ENCODE measurements at places on chromosomes 2 and 18.
A peak's percentile ranks its signal among the peaks of the same experiment; 100 is the strongest.

DNA sequence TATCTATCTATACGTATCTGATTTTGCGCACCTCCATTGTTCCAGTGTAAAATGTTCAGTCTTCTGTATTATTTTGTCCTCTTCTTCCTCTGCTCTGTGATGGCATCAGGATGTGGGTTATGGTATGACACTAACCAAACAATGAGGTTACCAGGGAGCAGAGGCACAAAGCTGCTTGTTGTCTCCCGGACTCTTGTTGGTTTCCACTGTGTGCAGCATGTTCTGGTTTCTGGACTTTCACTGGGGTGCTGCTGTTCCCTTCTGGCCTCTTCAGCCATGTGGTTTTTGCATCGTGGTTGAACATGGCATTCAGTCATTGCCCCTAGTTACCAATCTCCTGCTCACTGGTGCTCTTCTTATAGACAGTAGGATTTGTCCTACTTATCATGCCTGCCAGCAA is 665.9 kb downstream of the CBLN2 start:
- no peak for DNase-seq

DNA sequence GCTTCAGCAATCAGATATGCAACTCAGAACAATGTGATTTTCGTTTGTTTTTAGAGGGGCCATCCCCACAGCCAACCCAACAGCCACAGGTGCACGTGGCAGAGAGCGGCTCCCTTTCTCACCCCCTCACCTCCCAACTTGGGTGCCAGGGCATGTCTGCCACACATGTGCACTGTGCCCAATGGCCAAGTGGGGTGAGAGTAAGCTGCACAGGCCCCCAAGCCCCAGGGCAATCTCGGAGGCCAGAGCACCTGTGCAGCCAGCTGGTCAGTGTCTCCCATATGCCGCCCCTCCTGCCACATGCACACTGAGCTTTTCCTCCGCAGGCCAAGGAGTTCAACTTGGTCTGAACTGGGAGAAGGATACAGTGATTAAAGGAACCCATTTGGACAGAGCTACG is 1130.2 kb downstream of the DSC3 start:
- DNase-seq, result no peak

DNA sequence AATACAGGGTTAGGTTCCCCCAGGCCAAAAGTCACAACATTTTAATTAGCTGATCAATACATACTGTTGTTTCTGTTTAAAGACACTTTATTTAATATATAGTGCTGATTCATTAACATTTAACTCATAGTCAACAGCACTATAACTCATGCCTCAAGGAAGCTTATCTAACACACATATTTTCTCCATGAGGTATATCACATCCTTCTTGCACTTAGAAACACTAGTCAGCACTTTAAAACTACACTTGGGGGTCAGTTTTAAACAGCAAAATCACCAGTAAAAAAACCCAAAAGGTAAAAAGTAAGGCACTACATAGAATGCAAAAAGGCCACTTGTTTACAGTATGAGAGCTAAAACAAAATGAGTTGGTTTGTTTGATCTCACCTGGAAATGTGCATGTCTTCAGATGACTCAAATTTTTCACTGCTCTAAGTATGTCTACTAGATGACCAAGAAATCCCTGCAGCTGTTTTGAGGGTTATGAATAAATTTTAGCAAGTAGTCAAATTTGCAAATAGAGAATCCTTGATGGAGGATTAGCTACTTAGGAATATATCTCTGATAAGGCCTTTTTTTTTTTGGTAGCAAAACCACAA is 54.1 kb upstream of the EPB41L5 start:
- no peak for DNase-seq

DNA sequence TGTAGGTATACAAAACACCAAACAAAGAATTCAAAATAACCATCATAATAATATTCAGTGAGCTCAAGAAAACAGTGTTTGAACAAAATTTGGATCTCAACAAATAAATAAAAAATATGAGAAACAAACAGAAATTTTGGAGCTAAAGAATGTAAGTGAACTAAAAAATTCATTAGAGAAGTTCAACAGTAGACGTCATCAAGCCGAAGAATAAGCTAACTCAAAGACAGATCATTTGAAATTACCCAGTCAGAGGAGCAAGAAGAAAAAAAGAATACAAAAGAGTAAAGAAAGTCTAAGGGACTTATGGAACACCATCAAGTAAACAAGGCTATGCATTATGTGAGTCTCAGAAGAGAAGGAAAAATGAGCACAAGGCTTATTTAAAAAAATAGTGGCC is 16.6 kb upstream of the SPP2 start:
- DNase-seq, result no peak

DNA sequence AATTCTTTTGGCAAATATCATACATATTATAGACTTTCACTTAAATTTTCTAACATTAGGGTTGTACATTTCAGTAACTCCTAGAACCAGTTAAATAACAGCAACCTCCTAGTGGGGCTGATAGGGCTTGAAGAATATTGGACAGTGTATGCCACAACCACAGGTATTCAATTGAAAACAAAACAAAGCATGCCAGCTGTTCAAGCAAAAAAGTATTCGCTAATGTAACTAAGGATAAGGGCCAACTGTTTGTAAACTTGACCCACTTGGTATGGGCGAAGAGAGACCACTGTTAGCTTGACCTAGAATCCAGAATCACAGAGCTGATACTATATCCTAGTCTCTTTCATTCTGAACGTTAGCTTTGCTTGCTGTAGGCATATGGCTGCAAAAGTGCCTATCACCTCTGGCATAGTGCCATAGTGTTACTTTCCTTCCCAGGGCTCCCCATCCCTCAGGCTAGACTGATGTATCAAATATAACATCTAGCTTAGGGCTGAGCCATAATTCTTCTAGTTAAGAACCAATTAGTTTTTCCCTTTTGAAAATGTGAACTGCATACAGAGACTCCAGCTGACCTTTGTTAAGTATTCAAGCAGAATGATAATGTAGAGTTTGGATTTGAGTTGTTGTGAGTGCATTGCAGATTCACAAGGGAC is 458.8 kb upstream of the NRXN1 start:
- DNase-seq, result peak; percentile 41

- DNase-seq, result no peak
Measured at GRCh38 chr2:70827388-70827787, 7.0 kb upstream of the CLEC4F start.

- DNase-seq, result no peak
Measured at GRCh38 chr2:32683520-32684086, 55.8 kb downstream of the TTC27 start.

DNA sequence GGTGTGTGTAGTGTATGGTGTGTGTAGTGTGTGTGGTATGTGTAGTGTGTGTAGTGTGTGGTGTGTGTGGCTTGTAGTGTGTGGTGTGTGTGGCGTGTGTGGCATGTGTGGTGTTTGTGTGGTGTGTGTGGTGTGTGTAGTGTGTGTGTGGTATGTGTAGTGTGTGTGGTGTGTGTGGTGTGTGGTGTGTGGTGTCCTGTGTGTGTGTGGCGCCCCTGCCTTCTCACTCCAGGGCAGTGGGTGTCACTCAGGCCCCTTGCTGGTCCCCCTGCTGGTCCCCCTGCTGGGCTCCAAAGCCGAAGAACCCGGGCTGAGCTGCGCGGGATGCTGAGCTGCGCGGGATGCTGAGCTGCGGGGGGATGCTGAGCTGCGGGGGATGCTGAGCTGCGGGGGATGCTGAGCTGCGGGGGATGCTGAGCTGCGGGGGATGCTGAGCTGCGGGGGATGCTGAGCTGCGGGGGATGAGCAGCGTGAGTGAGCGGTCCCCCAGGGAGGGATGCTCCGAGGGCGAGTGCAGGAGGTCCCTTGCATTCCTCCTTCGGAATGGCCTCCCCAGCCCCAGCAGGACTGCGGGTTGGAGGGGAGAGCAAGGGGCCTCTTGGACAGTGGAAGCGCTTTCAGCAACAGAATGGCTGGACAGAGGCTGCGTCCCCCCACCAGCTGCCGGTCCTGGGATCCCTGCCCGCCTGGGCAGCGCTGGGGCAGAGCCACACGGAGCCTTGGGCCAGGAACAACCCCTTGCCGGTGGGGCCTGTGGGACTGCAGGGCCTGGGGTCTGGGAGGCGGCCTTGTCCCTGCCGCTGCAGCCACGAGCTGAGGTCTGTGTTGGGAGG is 3.4 kb upstream of the RTP5 start:
- no peak for DNase-seq

GRCh38 chr2:99656994-99657393 is 167.2 kb upstream of the REV1 start:
- no peak for DNase-seq

DNA sequence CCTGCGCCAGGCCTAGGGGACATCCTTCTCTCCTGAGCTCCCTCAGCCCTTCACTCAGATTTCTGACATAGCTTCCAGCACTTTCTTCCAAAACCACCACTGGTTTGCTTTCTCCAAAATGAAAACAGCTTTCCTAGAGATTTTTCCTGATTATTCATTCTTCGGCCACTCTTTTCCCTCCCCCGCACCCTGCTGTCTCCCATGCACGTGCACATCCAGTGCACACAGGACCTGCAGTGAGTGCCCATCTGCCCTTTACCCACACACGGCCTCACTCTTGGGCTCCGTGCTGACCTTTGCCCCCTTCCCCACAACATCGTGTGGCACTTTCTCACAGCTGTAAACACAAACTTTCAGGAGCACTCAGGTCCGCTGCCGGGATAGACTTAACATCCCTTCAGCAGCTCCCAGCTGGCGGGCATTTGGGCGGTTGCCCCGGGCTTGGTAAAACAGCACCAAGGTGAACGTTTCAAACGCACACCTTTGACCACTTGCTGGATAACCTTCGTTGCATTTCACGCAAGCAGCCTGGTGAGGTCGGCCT is 25.8 kb downstream of the KIF1A start:
- DNase-seq, result no peak

GRCh38 chr2:15311201-15311907 is 249.8 kb downstream of the NBAS start:
- no peak for DNase-seq

DNA sequence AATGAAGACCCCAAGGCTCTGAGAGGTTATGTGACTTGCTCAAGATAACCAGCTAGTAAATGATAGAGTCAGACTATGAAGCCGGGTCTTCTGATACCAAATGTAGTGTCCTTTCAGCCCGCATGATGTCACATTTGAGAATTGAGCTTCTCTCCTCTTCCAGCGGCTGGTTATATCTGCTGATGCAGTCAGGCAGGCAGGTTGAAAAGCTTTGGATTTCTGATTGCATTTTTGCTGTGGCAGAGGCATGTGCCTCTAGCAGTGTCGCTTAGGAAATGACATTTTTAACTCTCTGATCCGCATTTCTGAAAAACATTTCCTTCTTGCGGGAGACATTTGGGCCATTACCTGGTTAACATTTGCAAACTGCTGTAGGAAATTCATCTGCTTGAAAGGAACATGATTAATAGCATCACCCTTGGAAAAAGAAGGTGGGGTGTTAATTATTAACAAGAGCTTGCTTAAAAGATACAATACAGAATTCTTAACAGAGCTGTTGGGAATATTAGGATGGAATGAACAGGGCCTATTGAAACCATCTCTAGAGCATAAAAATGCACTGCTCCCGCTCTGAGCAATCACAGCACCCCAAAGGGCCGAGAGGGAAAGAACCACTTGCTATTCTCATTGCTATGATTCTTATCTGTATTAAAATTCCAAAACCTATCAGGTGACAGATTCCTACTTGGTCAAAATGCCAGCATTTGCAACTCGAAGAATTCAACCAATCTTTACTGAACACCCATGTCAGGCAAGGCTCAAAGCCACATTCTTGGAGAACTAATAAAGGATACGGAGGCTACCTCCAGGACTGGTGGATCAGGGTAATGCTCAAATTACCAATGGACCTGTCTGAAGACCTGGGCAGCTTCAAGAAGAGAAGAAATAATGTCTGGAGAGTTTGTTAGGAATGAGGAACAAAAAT is 25.9 kb downstream of the MRO start:
- no peak for DNase-seq

DNA sequence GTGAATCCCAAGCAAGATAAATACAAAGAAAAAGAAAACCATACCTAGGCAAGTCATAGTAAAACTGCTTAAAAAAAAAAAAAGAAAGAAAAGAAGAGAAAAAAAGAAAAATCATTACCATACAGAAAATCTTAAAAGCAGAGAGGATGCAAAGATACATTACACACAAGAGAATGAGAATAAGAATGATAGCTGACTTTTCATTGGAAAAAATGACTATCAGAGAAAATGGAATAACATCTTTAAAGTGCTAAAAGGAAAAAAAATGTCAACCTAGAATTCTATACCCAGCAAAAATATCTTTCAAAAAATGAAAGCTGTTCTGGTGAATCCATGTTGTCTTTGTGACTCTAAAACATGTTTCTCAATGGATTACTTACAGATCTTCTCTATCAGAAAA is 66.2 kb downstream of the REEP1 start:
- no peak for DNase-seq

- no peak for DNase-seq
Measured at GRCh38 chr2:119520696-119521432, 3.4 kb downstream of the SCTR start.

DNA sequence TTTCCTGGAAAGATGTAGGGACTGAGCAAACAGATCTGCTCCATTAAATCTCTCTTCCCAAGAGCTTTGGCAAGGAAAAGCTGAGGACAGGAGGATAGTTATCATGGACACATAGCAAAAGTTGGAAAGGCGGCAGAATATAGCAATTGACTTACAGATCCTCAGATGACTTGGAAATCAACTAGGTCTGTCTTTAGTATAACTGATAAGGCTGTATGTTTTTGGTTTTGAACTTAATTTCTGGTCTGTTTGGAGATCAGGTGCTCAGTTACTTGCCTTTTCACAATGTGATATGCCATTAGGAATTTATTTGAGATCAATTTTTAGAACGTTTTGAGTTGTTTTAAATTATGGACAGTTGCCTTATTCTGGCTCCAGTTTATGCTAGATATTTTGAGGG is 8.0 kb downstream of the RSAD2 start:
- no peak for DNase-seq

- DNase-seq, result peak; percentile 19
Measured at GRCh38 chr2:143162123-143162837, 33.1 kb downstream of the ARHGAP15 start.

DNA sequence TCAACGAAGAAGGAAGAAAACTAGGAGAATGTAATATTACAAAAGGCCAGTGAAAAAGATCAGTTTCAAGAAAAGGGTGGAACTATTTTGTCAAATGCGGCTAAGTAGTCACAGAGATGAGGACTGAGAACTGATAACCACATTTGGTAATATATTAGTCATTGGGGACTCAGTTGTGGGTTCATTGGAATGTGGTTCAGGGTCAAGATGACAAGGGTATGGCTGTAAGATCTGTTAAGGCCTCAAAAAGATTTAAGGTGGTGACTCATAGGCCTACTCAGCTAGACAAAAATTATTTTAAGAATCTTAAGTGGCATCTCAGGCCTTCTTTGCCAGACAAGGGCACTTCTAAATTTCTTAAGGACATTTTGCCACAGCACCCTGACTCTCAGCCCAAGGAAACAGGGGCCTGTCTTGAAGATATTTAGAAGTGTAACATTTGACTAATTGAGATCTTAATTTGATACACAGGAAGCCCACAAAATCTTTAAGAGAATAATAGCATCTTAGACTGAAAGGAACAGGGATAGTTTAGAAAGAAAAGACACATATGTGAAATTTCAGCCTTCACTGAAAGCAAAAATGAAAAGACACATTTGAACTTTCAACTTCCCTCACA is 81.3 kb downstream of the STRADB start:
- no peak for DNase-seq

- DNase-seq, result no peak
Measured at GRCh38 chr2:241719093-241719492, 15.3 kb upstream of the D2HGDH start.

- no peak for DNase-seq
Measured at GRCh38 chr2:193520709-193521458, 1326.2 kb upstream of the TMEFF2 start.

- no peak for DNase-seq
Measured at GRCh38 chr18:3058328-3059191, 45.6 kb upstream of the LPIN2 start.

GRCh38 chr2:88055371-88056128 is at the start of gene KRCC1:
Gene KRCC1, minus strand, starts transcription at chr2:88055783. Its CDS starts 27,220 bp downstream, at chr2:88028563.
- peak; percentile 81 for DNase-seq
